Stimulated activated naive CD8-positive, alpha-beta T cell treated with anti-CD3 and anti-CD28 coated beads, Interleukin-15, Interleukin-2, amounts not matched to agents 100 U/mL and 50 U/mL, for 24 hours (primary cell): ENCODE measurements at places on chromosomes 2 and 18.

- DNase-seq, result no peak
Measured at GRCh38 chr2:7256377-7256776, 339.2 kb downstream of the RNF144A start.

DNA sequence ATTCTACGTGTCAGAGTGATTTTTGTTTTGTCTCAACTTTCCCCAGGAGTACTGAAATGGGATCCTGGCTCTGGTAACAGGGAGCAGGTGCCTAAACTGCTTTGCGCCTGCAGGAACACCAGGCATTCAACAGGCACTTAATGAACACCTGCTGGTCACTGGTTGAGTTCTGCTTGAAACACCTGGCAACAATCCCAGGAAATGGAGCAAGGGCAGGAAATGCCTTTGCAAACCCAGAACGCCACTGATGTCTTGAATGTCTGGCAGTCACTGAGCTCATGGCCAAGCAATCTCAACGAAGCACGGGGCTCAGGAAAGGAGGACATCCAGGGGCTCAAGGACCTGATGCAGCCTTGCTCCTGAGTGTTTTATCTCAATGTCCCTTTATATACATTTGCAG lies 360.0 kb upstream of the RAB6C start:
- no peak for DNase-seq

- no peak for DNase-seq
Measured at GRCh38 chr2:230505162-230505561, 89.2 kb downstream of the SP100 start.

- no peak for DNase-seq
Measured at GRCh38 chr18:11159844-11160243, 10.5 kb upstream of the PIEZO2 start.

- no peak for DNase-seq
Measured at GRCh38 chr2:186593523-186593922, 3.7 kb downstream of the ITGAV start.

GRCh38 chr2:205685314-205686055 lies 3.2 kb downstream of the NRP2 start:
- DNase-seq, result peak; percentile 29

- no peak for DNase-seq
Measured at GRCh38 chr2:225073198-225073597, 30.9 kb upstream of the DOCK10 start.

GRCh38 chr2:184316921-184317320 lies 281.4 kb upstream of the ZNF804A start:
- DNase-seq, result no peak

GRCh38 chr2:105299290-105299689 lies 30.2 kb downstream of the TGFBRAP1 start:
- DNase-seq, result no peak

GRCh38 chr2:96437512-96437911 lies 67.6 kb downstream of the NEURL3 start:
- DNase-seq, result no peak

GRCh38 chr2:172114579-172114978 lies 11.9 kb upstream of the DLX2 start:
- DNase-seq, result no peak

DNA sequence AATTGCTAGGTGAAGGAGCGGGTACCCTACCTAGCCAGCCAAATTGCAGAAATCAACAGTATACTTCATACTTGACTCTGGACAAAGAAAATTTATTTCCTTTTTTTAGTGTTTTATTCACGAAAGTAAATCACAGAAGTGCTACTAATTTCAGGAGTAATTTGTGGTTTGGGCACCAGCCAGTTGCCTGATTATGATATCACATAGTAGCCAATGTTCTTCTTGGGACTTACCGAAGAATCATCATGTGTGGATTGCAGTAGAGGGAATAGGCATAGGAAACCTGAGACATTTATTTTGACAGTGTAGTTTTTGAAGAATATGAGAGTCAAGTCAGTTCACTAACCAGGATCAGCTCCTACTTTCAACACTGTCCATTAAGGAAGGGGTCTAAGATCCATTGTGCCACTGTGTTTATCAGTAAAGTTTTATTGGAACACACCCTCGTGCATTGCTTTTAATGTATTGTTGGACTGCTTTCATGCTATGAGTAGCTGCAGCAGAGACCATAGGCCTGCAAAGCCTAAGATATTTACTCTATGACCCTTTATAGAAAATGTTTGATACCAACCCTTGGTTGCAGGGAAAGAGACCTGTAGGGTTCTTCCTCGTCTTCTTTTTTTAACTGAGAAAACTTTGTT lies 32.1 kb downstream of the TNFRSF11A start:
- no peak for DNase-seq

DNA sequence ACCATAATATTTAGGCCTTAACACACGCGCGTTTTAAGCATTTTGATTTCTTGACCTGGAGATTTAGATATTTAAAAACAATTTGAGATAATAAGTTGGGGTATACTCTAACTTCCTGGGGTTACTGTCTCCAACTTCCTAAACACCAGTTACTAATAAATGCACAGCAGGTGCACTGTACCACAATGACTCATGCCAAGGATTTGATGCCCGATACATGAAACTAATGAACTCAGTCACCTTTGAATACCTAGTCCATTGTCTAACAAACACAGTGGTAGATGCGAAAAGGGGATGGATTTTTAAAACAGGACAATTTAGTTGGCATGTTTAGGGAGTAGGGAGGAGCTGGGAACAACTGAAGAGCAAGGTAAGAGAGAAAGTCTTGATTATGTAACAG lies 21.2 kb downstream of the CABYR start:
- no peak for DNase-seq

- no peak for DNase-seq
Measured at GRCh38 chr2:216041438-216041837, 28.1 kb upstream of the MREG start.

- no peak for DNase-seq
Measured at GRCh38 chr2:9895669-9896590, 52.7 kb downstream of the TAF1B start.

DNA sequence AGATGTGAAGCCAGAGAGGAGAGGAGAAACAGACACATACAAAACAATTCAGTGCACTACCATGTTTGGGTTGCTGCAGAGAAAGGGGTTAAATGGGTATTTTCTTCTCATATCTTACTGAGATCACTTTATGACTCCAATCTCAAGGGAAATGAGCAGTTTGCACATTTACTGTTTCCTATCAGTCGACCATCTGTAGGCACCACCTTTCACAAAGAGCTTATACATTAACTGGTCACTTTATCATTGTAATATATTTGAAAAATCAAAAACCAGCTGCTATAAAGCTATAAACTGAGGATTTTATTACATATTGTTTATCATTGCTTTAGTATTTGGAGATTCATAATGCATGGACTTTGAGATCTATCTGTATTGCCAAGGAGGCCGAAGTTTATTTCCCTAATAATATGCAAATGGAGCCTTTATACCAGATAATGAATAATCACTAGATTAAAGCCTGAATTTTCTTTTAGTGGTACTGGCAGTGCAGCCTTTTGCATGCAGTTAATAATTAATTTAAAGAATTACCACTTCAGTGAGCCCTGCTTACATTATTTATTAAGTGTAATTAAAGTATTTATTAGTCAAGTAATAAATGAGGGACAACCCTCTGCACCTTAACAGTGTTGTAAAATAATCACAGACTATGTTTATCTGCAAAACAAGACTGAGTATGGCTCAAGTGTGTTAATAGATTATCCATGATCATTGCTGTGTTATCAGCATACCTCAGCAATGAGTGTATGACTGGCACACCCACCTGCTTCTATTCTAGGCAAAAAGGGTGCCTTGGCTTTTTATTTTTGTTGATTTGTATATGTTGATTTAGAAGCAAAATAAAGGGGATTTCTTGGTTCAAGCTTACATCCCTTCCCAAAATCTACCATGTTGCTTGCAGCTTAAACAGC lies 167.7 kb upstream of the SLC14A2 start:
- no peak for DNase-seq

DNA sequence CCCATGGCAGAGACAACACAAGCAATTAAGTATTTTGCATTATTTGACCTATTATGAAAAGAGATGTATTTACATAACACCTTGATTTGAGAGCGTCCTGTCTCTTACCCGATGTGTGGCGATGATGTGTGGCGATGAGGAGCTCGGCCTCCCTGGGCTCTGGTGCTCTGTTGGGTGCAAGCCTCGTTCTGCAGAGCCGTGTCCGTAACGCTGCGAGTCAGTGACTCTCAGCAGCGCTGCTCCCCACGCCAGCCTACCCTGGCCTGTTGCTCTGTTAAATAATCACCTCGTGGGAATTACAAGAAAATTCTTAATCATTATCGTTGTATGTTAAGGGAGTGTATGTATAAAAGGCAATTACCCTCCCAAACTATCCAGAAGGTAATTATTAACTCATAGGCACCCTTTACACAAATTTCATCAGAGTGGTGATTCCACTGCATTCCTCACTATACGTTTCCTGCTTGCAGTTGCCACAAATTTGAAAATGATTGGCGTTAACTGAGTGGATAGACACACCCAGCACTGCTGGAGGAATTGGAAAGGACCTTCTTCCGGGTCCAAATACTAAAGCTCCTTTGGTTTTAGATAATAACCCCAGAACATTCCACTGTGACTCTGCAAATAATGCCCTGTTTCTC lies 52.0 kb upstream of the NFATC1 start:
- DNase-seq, result no peak

GRCh38 chr2:127783101-127783500 lies 27.9 kb downstream of the WDR33 start:
- no peak for DNase-seq

- no peak for DNase-seq
Measured at GRCh38 chr2:240209493-240209892, 69.0 kb upstream of the OTOS start.

DNA sequence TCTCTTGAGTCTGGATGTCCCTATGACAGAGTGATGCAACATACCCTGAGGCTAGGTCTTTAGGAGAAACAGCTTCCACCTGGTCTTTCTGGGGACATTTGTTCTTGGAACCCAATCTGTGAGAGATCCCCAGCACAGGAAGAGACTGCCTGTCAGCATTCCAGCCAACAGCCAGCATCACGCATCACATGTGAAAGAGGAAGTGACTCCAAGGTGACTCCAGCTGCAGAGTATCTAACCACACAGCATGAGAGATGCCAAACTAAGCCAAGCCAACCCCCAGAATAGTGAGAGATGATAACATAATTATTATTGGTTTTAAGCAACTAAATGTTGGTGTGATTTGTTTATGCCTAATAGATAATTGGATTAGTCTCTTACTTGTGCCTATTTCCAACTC lies 35.7 kb downstream of the C18orf63 start:
- DNase-seq, result no peak

GRCh38 chr2:207594731-207595130 lies 30.5 kb downstream of the METTL21A start:
- DNase-seq, result no peak

DNA sequence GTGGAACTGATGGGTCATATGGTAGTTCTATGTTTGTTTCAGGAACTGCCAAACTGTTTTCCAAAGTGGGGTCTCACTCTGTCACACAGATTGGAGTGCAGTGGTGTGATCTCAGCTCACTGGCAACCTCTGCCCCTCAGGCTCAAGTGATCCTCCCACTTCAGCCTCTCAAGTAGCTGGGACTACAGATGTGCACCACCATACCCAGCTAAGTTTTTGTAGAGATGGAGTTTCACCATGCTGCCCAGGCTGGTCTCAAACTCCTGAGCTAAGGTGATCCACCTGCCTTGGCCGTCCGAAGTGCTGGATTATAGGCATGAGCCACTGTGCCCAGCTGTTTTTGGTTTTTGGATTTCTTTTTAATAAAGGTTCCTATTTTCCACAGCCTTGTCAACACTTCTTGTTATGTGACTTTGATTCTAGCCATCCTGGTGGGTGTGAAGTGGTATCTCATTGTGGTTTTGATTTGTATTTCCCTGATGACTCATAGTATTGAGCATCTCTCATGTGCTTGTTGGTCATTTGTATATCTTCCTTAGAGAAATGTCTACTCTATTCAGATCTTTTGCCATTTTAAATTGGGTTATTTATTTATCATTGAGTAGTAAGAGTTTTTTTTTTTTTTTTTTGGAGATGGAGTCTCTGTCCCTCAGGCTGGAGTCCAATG lies 22.8 kb downstream of the NPC1 start:
- DNase-seq, result no peak
